ENCODE measurements at places on chromosomes 6 and 20.

GRCh38 chr6:167450626-167451025, 125.7 kb downstream of the TTLL2 start:
- no peak for DNase-seq

GRCh38 chr6:3512832-3513231, 56.0 kb upstream of the SLC22A23 start:
- no peak for DNase-seq

DNA sequence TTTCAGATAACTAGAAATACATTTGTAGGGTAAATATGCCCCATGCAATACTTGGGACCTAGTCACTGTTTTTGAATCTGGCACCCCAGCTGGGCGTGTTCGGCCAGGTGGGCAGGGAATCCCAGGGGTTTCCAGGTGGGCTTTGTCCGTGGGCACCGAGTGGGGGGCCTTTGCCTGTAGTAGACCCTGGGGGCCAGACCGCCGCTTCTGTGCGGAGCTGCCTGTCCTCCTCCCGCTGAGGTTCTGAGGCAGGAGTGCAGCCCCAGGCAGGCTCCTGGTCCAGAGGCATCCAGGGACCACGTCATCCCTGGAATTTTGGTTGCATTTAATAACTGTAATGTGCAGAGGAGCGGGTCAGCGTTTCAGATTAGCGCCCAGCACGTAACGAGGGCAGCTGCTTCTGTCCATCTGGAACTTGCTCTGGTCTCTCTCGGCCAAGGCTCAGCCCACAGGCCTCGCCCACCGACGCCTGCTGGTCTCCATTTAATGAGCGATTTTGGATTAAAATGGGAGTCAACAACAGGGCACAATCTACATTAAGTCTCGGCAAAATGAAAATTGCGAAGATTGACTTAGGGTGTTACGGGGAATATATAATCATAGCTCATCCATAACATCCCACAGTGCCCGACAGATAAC, 12.8 kb downstream of the BHLHE23 start:
- DNase-seq, result no peak

DNA sequence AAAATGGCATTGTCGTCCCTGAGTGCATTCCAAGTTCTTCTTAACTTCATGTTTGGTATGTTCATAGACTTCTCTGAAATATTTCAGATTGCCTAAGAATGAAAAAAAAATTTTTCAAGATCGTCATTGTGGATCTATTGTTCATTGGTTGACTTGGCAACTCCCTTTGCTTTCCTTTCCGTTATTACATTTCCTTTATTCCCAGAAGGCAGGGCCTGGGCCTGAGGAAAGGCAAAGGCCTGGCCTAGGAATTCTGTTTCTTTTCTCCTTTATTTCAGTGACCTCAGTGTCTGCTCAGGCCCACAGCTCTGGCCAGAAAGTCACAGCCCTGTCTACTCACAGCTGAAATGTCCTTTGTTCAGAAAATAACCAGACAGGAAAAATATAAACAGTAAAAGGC, 401.6 kb upstream of the PLCB4 start:
- no peak for DNase-seq

- DNase-seq, result no peak
Measured at GRCh38 chr20:58231683-58232082, 3.2 kb upstream of the ANKRD60 start.

DNA sequence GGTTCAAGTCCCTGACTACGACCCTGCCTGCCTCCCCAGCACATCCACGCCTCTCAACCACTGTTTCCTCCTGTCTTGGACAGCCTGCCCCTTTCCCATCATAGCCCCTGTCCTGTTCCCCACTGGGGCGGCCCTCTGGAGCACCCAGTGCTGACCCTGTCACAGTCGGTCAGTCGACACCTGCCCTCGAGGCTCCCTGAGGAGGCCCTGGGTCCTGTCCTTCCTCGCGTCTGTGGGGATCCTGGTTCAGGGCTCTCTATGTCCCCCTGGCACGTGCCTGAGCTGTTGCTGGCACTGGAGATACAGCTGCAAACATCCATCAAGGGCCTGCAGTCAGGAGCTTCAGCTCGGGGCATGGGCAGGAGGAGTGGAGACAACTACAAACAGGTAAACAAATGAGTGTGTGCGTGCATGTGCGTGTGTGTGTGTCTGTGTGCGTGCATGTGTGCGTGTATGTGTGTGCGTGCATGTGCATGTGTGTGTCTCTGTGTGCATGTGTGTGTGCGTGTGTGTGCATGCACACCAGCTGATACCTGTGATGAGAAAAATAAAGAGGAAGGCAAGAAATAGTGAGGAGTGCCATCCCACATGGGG, 132.8 kb downstream of the PHACTR3 start:
- DNase-seq, result no peak

GRCh38 chr6:72913797-72914196, 291.9 kb downstream of the KCNQ5 start:
- DNase-seq, result no peak

- DNase-seq, result no peak
Measured at GRCh38 chr6:42344756-42345155, 107.0 kb downstream of the TRERF1 start.

GRCh38 chr20:52190437-52191131, 995 bp downstream of the ZFP64 start:
- no peak for DNase-seq

- DNase-seq, result no peak
Measured at GRCh38 chr20:46359233-46359751, 47.1 kb downstream of the ELMO2 start.

GRCh38 chr6:22801831-22802230, 232.5 kb downstream of the HDGFL1 start:
- DNase-seq, result no peak

GRCh38 chr20:14523090-14523489, 185.7 kb upstream of the FLRT3 start:
- no peak for DNase-seq

- no peak for DNase-seq
Measured at GRCh38 chr6:142420802-142421201, 119.0 kb downstream of the ADGRG6 start.

GRCh38 chr6:157635388-157636244, 187.4 kb upstream of the SNX9 start:
- DNase-seq, result no peak

- DNase-seq, result no peak
Measured at GRCh38 chr6:112409311-112409710, 62.2 kb downstream of the RFPL4B start.

DNA sequence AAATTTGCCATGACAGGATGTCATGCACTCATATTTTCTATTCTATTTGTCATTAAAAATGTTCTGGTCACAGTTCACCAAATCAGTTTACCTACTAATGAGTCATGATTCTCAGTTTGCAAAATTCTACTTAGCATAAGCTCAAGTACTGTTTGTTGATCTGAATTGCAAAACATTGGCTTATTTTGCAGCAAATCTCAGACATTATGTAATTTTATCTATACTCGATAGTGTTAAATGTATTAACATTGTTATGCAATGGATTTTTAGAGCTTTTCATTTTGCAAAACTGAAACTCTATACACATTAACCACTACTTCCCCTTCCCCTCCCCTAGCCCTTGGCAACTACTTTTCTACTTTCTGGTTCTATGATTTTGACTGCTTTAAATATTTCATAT, 213.8 kb upstream of the ZFP64 start:
- no peak for DNase-seq

GRCh38 chr6:170147832-170148708, 142.8 kb downstream of the DLL1 start:
- DNase-seq, result peak; percentile 16

DNA sequence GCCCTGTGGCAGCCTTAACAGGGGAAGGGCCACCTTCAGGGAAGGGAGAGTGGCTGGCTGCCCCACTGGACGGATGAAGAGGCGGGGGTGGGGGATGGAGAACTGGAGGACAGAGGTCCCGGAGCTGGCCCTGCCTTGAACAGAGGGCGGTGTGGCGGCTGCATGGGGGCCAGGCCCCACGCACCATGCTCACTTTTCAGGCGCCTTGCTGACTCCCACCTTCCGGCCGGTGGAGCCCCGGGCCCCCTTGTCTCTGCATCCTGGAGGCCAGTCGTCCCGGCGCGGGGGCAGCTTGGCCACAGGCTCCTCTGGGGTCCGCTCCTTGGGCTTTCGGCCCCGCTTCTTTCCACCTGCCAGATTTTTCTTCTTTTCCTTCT, 3.5 kb upstream of the UCKL1 start:
- no peak for DNase-seq

DNA sequence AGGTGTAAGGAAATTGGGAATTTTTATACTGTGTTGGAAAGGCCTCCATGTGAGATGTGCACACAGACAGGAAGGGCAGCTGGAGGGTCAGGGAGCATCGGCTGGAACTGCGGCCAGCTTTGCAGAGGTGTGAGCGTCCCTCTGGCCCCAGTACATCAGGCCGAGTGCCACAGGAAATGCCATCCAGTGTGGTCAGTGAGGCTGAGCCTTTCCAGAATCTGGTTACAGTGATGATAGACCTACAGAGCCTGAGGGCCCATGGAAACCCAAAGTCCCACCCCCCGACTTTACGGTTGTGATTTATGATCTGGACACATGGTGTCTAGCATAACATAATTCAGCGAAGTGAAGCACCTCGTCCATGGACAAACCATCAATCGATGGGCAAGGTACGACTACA, 137.3 kb upstream of the PDE10A start:
- no peak for DNase-seq

GRCh38 chr6:124961777-124962638, at the start of gene RNF217:
TSS of gene RNF217 (plus strand) at chr6:124962437. CDS start at chr6:124962545, 108 bp downstream.
- no peak for DNase-seq

DNA sequence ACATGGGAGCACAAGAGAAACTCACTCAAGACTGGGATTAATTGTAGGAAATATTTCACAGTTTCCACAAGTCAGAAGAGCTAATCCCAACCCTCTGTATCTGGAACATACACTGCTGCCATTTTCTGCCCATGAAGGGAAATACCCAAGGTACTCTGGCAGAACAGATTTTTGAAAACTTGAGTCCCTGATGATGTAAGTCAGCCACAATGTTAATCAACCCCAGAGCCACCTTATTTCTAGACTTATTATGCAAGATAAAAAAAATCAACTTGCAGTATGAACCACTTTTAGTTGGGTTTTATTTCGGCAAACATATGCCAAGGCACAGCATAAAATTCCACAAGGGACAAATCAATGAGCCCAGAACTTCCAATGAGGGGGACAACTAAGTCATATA, 141.5 kb downstream of the LY86 start:
- no peak for DNase-seq

- DNase-seq, result no peak
Measured at GRCh38 chr6:15458021-15458459, 204.8 kb downstream of the DTNBP1 start.

Measured in stimulated activated CD4-positive, alpha-beta T cell treated with anti-CD3 and anti-CD28 coated beads, TNF-alpha, amount 100 ng/mL, for 4 hours (primary cell).